ENCODE measurements at places on chromosomes 1 and 21. TPM values are rescaled to one million over a fixed set of nuclear protein-coding genes. Genes with fewer than 3 reads are reported as not detected.

OR2T35 gene
- not detected for total RNA-seq

FAM151A gene
- total RNA-seq, result not detected

GJA4 gene
- 2.0 TPM for total RNA-seq

DMRTA2 gene
- 1.7 TPM for total RNA-seq

DNA sequence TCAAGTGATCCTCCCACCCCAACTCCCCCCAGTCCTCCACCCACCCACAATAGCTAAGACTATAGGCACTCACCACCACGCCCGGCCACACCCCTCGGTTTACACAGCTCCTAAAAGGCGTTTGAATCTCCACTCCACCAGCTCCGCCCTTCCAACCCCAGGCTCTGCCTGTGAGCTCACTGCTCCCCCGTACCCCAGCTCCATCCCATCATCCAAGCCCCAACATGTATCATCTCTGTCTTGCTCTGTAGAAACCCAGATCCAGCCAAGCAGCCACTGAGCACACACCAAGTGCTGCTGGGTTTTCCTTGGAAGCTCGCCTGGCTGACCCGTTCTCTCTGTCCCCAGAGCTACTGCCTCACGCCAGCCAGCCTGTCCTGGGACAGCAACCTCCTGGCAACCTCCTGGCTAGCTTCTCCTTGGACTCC lies 12.0 kb upstream of the S100A2 start:
- ATAC-seq, result peak; percentile 90

GRCh38 chr1:197868751-197869489 lies 33.5 kb upstream of the C1orf53 start:
- peak; percentile 89 for ATAC-seq

- ATAC-seq, result peak; percentile 12
Observed at GRCh38 chr1:39105841-39106765, 80.0 kb downstream of the NDUFS5 start.

- ATAC-seq, result no peak
Observed at GRCh38 chr1:115924770-115925169, 51.5 kb upstream of the SLC22A15 start.

- no peak for ATAC-seq
Observed at GRCh38 chr1:227948493-227949260, 945 bp upstream of the WNT9A start.

DNA sequence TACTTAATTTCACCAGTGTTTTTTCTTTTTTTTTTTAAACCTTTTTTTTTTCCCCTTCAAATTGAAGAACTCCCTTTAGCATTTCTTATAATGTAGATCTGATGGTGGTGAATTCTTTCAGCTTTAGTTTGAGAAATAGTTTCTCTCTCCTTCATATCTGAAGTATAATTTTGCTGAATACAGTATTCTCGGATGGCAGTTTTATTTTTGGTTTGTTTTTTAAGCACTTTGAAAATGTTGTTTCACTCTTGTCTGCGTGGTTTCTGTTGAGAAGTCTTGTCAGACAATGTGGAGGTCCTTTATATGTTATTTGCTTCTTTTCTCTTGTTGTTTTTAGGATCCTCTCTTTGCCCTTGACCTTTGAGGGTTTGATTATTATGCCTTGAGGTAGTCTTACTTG lies 135.1 kb downstream of the RPS6KC1 start:
- ATAC-seq, result no peak

DNA sequence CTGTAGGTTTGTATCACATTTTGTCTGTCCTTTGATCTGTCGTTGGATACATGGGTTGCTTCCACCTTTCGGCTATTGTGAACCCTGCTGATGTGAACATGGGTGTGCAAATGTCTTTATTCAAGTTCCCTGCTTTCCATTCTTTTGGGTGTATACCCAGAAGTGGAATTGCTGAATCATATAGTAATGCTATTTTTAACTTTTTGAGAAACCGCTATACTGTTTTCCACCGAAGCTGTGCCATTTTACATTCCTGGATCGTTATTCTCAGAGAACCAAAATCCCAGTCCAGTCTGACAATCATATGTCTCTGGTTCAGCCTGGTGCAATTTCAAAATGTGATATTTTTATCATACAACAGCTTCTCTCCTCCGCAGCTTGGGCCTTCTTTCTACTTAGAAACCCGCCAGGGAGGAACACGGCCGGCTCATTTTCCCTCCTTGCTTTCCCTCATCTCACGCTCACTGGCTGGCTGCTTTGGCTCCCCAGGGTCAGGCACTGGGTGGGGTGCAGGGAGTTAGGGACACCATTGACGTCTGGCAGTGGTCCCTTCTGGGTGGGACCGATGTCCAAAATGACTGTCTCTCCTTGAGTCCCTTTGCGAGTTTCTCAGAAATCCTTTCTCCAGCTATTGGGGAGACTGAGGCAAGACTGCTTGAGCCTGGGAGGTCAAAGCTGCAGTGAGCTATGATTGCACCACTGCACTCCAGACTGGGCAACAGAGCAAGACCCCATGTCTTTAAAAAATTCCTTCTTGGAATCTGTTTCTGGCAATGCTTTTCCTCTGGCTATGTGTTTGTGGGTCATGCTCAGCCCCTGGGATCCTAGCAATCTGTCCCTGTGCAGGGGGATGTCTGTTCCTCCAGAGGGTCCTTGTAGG lies 73.5 kb upstream of the AKT3 start:
- ATAC-seq, result no peak

DNA sequence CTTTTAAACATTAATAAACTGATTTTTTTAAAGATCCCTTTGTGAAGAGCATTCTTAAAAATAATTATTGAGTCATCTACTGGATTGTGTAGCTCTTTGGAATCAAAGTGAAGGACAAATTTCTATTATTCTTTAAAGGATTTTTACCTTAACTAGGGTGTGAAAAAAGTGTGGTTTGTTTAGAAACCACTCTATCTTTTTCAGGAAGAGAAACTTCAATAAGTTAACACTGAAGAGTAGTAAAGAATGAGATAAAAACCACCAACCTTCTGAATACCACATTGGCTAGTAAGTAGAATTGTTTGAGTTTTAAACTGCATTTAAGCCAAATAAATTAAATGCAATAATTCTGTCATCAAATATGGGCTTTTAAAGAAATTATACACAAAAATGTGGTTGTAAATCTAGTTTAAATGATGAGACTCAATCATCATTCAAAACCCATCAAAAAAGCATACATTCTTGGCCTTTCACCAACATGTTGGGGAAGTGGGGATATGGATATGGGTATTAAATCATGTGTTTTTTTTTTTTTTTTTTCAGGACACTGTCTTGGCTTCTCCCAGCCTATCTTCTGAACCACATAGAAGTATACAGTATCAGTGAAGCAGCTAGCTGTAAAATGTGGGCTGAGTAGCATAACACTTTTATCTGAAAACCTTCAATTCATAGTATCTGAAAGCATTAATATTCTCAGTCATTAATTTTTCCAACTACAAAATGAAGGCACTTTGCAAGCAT lies 4.8 kb downstream of the S1PR1 start:
- ATAC-seq, result no peak

- peak; percentile 81 for ATAC-seq
Observed at GRCh38 chr1:83999316-83999819, 436 bp upstream of the TTLL7 start.

DNA sequence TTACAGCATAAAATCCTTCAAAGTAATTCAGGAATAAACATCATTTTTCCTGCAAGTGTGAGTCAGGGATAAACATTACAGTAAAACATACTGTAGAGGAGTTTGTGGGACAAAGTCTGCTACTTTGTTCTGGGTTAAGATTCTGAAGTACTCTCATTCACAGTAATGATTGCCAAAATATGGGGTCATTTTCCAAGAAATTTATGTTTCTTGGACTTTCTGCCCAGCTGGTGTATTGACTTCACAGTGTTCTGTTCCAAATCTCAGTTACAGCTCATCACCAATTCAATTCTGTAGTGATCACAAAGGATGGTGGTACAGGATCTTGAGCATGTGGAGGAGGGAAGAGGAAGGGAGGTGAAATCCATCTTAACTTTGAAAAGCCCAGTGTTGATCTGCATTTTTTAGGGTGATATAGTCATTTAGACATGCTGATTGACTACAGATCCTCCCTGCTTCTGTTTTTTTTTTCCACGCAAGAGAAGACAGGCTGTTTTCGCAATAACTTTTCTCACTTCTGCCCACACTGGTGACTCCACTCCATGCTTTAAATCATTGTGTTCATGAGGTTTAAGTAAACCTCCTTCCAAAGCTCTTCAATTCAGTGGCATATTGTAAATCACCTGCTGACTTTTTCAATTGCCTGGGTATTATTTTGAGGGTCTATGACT lies 60.4 kb upstream of the C1orf53 start:
- no peak for ATAC-seq

DNA sequence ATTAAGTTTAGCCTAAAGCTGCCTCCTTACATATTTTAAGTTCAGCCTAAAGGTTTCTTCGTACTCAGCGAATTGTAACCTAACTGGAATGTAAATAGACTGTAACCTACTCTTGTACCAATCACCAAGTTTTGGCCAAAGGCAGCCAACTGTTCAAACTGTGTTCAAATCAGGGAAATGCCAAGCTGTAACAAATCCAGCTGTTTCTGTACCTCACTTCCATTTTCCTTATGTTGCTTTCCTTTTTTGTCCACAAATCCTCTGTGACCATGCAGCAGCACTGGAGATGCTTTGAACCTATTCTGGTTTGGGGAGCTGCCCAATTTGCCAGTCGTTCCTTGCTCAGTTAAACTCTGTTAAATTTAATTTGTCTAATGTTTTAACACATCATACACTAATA lies 3.2 kb upstream of the APOBEC4 start:
- no peak for ATAC-seq

DNA sequence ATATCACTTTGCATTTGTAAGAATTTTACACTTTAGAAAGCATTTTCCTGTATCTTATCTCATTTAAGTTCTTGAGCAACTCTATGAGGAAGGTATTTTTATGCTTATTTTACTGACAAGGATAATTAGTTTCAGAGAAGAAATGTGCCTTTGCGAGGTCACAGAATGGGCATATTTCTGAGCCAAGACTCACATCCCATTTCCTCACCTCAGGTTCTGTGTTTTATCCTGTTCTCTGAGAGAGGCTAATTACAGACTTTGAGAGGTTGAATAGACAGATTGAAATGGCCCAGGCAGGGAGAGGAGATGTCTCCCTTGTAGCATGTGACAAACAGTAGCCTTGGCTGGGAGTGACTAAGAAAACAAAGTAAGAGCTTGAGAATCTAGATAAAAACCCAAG lies 39.1 kb upstream of the ZC3H11B start:
- no peak for ATAC-seq

DNA sequence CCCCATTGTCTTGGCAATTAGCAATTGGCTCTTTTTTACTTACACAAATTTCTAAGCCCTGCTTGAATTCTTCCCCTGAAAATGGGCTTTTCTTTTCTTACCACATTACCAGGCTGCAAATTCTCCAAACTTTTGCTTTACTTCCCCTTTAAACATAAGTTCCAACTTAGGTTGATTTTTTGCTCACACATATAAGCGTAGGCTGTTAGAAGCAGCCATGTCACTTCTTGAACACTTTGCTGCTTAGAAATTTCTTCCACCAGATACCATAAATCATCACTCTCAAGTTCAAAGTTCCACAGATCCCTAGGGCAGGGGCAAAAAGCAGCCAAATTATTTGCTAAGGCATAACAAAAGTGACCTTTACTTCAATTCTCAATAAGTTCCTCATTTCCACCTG lies 35.4 kb upstream of the KCNH1 start:
- ATAC-seq, result no peak
